ENCODE measurements at places on chromosomes 4 and X. TPM values are rescaled to one million over a fixed set of nuclear protein-coding genes. Genes with fewer than 3 reads are reported as not detected.

DNA sequence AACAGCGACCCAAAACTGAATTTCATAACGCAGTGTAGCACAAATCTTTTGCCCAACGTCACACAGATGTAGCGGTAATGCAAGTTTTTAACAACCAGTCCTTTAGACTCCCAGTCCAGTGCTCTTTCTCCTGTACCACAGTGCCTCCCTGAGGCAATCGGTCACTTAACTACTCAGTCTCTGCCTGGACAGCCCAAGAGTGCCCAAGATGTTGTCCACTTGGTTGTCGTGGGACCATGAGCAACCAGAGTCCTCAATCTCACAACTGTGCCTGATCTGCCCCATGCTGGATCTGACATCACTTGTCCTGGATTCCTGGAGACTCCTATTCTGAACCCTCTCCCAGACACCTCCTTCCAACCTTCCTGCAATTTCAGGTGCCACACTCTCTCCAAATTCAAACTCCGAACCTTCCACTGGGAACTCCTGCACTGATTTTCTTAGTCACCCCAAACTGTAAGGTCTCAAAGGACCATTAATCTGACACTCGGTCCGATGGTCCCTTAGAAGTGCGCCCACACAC is 702 bp downstream of the MMGT1 start:
- peak; percentile 9 for DNase-seq

- no peak for DNase-seq
Measured at GRCh38 chrX:67610282-67610681, 66.5 kb downstream of the AR start.

DNA sequence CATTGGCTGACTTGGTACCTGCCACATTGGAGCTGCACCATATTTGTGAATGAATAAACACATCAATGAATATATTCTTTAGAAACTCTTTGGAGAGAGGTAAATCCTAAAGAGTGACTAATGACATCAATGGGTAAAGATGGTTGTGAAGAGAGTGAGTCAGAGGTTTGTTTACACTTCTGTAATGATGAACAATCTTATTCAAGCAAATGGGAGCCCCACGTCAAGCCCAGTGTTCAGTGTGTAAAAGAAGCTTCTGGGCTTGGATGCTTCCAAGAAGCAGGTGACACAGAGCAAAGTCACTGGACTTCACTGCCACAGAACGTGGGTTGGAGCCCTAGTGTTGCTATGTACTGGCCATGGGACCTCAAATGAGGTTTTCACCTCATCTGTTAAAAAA is 319.0 kb downstream of the STK32B start:
- DNase-seq = no peak

- no peak for DNase-seq
Measured at GRCh38 chr4:174590336-174590735, 68.0 kb upstream of the HPGD start.

GRCh38 chrX:18548996-18549395 is 122.9 kb downstream of the RS1 start:
- DNase-seq = no peak

GRCh38 chr4:151297170-151297569 is 20.2 kb downstream of the PRSS48 start:
- DNase-seq = no peak

GRCh38 chr4:85676050-85676425 is 201.1 kb downstream of the ARHGAP24 start:
- no peak for DNase-seq

DNA sequence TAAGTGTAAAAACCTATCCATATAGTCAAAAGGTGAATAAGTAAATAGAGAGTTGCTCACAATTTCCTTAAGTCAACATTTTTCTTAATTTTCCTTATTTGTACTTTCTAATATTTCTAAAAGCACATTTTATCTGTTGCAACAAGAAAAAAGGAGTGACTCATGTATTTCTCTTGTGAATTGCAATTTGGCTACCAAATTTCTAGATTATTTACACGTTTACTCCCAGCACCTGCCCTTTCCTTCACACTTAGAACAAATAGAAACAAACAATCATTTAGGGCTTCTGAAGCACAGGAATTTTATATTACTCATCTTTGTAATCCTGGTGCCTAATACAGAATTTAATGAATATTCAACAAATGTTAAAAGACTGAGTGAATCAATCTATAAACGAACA is 22.2 kb downstream of the BTC start:
- no peak for DNase-seq

DNA sequence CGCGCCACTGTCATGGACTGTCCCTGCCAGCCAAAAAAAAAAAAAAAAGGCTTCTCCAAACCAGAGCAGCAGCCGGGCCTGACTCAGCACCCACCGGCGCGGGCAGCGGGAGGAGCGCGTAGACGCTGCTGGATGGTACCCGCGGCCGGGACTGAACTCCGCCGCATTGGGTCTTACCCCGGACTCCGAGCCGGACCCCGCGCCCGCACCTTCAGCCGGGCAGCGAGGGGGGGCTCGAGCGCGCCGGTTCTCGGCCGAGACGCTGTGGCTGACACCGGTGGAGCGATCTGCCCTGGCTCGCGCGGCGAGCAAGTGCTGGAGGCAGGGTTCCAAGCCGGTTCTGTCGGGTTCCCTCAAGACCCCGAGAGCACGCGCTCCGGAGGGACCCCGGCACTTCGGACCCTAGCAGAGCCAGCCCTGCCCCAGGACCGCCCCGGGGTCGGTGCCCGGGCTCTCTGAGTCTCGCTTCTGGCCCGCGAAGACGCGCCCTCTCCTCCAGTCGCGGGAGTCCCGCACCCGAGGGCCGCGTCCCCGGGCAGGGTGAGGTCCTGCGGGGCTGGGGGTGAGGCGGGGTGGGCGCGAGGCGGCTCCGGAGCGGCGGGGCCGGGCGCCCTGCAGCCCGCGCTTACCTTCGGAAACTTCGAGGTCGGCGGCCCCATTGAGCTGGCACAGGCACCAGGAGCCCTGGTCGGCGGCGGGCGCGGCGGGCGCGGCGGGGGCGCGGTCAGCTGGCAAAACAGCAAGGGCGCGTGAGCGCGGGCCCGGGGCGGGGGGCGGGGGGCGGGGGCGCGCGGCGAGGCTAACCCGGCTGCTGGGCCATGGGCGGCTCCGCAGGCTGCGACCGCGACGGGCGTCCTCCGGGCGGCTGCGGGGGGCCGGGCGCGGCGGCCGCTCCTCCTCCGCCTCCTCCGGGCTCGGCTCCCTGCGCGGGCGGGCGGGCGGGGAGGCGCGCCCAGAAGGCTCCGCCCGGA is 11.8 kb upstream of the MAN2B2 start:
- DNase-seq = no peak

GRCh38 chrX:1026263-1027015 is 186.0 kb downstream of the CRLF2 start:
- DNase-seq = no peak

GRCh38 chr4:71709961-71710360 is 73.9 kb downstream of the GC start:
- no peak for DNase-seq

DNA sequence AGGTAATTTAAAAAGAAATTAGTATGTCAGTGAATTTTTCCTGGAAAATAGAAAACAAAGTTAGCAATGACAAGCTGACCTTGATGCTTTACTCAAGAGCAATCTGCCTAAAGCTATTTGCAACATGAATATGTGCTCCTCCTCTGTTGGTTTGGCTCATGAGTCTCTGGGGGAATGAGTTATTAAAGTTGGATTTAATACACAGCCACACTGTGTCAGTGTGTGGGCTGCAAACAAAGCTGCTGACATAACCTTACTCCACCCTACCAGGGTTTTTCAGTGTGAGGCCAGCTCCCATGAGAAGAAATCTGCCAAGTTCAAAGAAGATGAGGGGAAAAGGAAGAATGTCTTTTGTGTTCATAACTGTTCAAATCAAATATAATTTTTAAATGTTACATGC is 280.5 kb downstream of the TLL1 start:
- no peak for DNase-seq

GRCh38 chr4:32022071-32022470 is 1301.9 kb downstream of the PCDH7 start:
- DNase-seq = no peak

Gene F8A3
- 1.4 TPM for total RNA-seq

Gene TMEM156
- 0.39 TPM for total RNA-seq

Gene PABPC4L
- total RNA-seq = 0.51 TPM

Gene NWD2
- not detected for total RNA-seq

Gene KLHL13
- total RNA-seq = 0.38 TPM

Gene GPR50
- total RNA-seq = not detected

Gene CCSER1
- total RNA-seq = 0.13 TPM

Gene CFAP47
- not detected for total RNA-seq

Gene GSX2
- total RNA-seq = not detected

Gene NLGN3
- 0.13 TPM for total RNA-seq

Gene PLS3
- total RNA-seq = 330 TPM

Gene PROM1
- total RNA-seq = under 0.01 TPM

Gene SULT1B1
- 2.0 TPM for total RNA-seq

Gene SSX2B
- total RNA-seq = not detected

Gene ADGRG4
- total RNA-seq = not detected

Gene TCEAL7
- 0.26 TPM for total RNA-seq

All from dermis microvascular lymphatic vessel endothelial cell (primary cell).